ENCODE measurements at places on chromosomes 3 and 15.

DNA sequence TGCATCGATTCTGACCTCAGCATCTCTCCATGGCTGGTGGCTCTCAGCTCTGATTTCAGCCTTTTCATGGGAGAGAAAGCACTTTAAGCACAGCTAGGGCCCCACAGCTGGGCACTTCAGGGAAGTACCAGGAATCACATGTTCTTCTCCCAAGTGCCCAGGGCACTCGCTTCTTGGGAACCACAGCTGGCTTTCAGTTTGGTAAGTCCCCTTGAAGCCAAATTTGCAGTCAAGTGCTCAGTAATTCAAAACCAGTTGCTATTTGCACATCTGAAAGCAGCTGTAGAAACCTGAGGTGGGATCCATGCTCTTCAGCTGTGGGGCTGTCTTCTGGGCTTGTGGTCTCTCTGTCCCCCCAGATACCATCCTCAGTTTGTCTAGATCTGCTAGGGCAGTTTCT lies 12.8 kb downstream of the GABRA5 start:
- DNase-seq, result no peak

GRCh38 chr3:38404286-38404685 lies 49.4 kb upstream of the ACVR2B start:
- DNase-seq, result no peak

GRCh38 chr3:148204131-148204530 lies 493.6 kb upstream of the AGTR1 start:
- no peak for DNase-seq

DNA sequence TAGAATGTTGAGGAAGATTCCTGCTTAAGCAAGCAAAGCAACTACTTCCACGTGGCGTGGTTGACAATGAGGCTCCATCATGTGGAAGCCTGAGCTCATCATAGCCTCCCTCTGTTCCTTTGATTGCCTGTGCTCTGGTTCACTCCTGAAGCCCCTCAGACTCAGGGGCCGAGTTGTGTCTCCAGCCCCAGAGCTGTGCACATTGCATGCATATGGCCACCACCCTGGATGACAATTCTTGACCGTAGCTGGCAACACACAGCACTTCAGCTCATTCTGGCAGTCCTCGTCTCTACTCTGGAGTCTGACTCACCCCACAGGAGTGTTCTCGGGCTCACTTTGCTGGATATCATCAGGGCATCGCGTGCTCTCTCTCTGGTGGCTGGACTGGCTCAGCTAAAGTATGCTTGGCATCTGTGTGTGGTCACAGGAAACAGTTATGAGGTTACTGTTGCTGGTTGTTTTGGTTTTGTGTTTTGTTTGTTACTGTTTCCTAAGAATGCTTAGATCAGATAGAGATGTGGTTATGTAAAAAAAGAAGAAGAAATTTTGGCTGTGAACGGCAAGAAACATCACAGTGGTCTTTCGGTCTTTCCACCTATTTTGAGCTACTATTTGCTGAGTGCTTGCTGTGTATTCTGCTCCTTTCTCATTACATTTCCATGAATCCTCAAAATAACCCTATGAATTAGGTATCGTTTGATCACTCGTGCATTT lies 41.6 kb upstream of the MRPS22 start:
- DNase-seq, result peak; percentile 81

DNA sequence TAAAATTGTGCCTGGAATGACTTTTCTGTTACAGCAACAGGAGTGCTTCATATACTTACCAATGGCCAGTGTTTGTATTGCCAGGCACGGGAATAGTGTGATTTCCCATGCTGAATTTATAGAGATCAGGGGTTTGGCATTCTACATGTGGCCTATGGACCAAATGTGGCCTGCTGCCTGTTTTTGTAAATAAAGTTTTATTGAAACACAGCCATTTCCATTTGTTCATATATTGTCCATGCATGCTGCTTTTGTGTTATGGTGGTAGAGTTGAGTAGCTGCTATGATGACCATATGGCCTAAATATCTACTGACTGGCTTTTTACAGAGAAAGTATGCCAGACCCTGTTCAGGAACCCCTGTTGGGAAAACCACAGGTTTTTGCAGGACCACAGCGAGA lies 55.6 kb downstream of the SLCO3A1 start:
- DNase-seq, result no peak

DNA sequence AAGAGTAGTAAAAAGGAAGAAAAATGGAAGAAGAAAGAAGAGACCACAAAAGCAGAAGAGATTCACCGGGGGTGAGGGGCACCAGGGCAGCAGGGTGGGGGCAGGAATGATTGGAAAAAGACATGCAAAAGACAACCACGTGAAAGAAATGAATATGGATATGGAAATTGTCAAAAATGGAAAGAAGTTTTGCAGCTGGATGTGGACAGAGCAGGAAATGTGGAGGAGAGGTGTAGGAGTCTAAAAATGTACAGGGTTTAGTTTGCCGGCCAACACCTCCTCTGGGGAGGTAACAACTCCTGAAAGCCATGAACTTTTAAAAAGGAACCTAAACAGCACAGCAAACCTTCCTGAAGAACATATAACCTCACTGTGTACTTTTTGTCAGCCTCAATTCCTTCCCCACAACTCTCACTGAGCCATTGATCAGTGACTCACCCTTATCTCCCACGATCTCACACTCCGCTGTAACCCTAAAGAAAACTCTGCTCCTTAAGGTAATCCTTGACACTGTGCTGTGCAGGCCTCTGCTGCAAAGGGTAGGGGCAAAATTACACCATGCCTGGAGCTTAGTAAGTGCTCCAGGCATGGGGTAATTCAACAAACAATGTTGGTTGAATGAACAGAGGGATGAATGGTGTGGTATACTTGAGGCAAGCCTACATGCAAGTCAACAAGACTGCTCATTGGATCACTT lies 100.2 kb upstream of the BOC start:
- no peak for DNase-seq

DNA sequence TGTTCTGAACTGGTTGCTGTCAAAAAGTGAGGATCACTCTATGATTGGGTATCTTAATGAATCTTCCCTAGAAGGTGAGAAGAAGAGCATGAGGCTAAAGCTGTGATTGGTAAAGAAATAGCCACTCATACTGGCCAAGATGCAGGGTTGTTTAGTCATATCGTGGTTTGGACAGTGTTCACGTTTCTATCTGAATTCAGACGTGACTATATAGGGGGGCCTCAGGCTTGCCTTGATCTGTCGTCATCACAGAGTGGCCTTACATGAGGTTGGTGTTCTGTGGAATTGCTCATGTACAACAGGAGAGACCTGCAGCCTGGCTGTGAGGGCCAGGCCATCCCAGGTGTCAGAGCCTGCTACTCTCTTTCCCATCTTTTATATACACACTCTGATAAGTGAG lies 12.4 kb downstream of the RTP2 start:
- DNase-seq, result no peak

- DNase-seq, result no peak
These were observed 13.4 kb upstream of the SATB1 start for GRCh38 chr3:18438586-18438985.

DNA sequence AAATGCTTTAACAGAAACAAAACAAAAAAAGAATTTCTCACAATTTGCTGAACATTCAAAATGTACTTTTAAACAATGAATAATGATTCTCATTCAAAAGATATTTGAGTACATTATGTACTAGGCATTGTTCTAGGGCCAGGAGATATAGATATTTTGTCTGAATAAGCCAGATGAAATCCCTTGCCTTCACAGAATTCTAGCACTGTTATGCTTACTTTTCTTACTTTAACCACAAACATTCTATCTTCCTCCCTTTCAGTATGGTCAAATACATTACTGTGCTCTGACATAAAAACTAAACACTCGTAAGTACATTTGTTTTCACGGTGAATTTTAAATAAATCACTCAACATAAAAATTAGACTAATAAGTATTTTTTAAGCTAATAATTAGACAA lies 116.7 kb downstream of the ADAM10 start:
- no peak for DNase-seq

GRCh38 chr3:143677430-143677829 lies 170.8 kb downstream of the SLC9A9 start:
- DNase-seq, result no peak

DNA sequence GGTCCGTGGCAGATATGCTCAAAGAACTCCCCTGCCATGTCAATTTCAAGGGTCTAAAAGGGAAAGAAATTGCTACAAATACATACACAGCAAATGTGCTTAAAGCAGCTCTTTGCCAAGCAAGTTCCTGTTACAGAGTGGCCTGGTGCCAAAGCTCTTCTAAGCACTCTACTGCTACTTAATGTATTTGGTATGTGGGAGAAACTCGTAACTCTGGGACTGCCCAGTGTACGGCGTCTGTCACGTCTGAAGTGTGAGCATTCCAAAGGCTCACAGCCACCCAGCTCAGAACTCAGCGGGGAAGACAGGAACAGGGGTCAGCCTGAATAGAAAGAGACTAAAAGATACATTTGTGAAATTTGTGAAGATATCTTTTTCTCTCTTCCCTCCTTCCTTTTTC lies 54.6 kb downstream of the RBMS3 start:
- DNase-seq, result peak; percentile 13

DNA sequence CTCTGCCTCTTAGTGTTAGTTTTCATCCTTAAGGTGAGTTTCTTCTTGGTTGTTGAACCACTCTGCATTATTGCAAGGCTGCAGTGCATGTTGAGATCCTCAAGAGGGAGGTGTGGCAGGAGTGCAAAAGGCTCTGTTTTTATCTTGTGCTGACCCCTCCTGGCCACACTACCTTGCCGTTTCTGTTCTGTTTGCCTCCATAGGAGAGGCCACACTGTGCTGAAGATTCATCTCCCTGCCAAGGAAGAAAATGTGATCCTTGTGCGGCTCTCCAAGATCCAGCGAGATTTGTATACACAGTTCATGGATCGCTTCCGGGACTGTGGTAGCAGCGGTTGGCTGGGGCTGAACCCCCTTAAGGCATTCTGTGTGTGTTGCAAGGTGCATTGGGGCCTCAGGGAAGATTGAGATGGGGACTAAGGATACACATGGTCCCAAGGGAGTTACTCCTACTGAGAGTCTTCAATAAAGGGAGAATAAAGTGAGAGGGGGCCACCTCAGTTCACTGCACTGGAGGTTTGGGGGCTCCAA lies 33.0 kb upstream of the TEX264 start:
- DNase-seq, result peak; percentile 83

- DNase-seq, result no peak
These were observed 423.6 kb upstream of the MDFIC2 start for GRCh38 chr3:70736009-70736408.

DNA sequence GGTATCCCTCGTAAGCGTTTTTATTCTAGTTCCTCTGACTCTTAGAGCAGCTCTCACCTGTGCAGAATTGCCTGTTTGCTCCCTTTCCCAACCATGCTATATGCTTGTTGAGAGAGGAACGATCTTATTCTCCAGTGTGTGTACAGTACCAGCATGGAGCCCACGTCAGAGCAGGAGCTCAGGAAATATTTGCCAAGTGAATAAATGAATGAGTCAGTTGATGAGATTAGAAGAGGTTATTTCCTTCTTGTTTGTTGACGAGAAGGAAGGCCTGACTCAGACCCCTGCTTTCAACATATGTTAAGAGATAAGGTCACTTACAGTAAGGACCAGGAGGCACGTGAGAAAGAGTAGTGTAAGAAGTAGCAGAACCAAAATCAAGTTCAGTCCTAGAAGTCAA lies 106.3 kb upstream of the ABHD17C start:
- DNase-seq, result no peak

GRCh38 chr3:108835101-108835500 lies 12.5 kb downstream of the TRAT1 start:
- no peak for DNase-seq

GRCh38 chr3:88744896-88745295 lies 362.5 kb upstream of the EPHA3 start:
- DNase-seq, result no peak

- no peak for DNase-seq
These were observed 286.5 kb downstream of the NSUN3 start for GRCh38 chr3:94349310-94349878.

DNA sequence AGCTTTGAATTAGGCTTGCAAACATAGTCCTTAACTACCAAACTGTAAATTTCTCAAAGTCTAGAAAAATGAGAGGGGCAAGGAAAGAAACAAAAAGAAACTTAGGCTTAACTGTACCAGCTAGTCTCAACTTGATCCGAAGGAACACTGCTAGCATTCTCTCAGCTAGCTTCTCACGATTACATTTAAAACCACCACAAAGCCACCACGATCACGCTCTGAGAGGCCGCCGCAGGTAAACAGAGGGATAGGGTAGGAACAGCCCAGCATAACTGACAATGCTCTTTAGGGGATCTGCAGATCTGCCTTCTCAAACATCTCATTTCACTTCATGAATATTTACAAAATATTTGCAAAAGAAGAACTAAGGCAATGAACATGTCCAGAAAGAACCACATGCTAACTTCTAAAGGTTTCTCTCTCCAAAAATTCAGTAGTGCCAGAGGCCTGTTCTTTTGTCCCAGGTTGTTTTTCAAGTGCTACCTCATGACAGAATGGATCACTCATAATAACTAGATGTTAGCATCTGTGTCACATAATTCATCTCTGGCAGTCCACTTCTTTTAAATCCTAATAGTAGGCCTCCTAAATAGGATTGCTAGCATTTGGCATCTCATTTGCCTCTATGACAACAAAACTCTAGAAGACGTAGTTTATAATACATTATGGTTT lies 18.9 kb downstream of the VGLL4 start:
- DNase-seq, result no peak

DNA sequence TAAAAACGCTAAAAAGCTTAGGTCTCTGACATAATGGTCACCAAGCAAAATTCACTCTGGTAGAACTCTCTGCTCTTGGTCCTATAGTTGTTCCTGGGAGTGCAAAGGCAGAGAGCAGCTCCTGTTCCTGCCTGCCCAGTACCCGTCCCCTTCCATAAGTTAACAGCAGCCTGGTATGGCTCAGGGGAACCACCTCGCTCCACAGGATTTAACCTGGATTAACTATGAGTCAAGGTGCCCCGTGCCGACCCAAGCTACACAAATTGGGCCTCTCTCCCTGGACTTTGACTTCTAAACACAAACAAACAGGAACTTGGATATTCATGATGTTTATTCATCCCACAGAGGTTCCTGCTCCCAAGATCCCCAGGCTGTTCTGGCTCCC lies 32.1 kb downstream of the SCAP start:
- DNase-seq, result no peak

DNA sequence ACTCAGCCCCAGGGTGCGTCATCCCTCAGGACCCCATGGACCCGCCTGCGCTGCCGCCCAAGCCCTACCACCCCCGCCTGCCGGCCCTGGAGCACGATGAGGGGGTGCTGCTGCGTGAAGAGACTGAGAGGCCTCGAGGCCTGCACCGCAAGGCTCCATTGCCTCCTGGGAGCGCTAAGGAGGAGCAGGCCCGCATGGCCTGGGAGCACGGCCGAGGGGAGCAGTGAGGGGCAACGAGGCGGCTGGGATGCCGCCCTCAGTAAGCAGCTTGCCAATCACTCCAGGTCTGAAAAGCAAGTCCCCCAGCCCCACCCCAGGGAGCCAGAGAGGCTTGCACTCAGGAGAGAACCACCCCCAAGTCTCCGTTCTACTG lies 3.8 kb upstream of the MANF start:
- no peak for DNase-seq

- DNase-seq, result no peak
These were observed 78.3 kb upstream of the TPM1 start for GRCh38 chr15:62964251-62964650.

GRCh38 chr3:94028093-94028837 lies at the start of gene STX19:
STX19 (minus strand) TSS chr3:94028597; CDS start chr3:94015269, 13,328 bp downstream.
- no peak for DNase-seq

Measured in 8988T (cell line).